ENCODE measurements at places on chromosomes 4 and X. TPM values are rescaled to one million over a fixed set of nuclear protein-coding genes. Genes with fewer than 3 reads are reported as not detected.

- DNase-seq, result no peak
Observed at GRCh38 chr4:98260047-98260578, 1.1 kb upstream of the RAP1GDS1 start.

GRCh38 chrX:134024686-134025377 lies 39.4 kb upstream of the GPC3 start:
- DNase-seq, result no peak

- DNase-seq, result no peak
Observed at GRCh38 chr4:1973661-1974060, 35.1 kb downstream of the NELFA start.

DNA sequence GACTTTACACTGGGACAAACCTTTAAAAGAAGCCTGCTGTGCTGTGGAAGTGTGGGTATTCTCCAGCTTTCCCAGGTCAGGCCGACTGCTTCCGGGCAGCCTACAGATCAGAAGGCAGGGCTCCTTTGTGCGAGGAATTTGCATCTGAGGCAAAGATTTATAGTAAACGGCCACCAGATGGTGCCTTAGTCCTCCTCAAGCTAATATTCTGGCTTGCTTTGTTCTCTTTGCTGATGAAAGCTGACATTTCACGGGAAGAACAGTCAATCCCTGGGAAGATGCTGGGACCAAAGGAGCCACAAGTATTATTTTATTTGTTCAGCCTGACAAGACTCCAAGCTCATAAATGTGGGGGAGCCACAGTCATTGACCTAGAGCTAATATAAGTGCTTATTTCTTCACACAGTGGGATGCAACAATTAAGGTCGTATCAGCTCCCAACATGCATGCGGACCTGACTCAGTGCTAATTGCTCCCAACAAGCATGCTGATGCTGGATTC lies 120.7 kb upstream of the TRIM2 start:
- peak; percentile 42 for DNase-seq

DNA sequence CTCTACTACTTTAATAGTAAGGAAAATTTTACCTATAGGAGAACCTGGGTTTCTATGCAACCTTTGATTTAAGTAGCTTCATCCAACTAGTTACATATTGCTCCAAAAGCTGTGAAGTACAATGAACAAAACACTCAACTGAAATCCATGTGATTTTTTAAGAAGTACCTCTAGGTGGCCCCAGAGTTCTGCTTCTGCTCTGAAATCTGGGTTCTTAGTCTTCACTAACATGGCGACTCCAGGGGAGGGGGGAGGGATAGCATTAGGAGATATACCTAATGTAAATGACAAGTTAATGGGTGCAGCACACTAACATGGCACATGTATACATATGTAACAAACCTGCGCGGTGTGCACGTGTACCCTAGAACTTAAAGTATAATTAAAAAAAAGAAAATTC lies 73.4 kb upstream of the MAGEB2 start:
- DNase-seq, result no peak

DNA sequence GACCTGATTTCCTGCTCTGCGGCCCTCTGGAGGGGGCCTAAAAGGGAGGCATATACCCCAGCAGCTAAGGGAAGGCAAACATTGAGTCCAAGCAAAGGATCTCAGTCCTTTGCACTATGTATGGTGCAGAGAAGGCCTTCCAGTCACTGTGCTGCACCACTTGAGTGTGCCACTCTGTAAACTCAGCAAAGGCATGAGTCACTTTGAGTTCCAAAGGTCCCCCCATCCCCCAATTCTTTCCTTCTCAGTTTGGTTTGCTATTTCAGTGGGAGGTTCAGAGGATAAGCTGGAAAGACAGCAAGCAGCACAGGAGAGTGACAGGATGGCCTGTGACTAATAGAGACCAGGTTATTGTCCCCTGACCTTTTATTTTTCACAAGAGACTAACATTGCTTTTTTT lies 131.3 kb downstream of the FHDC1 start:
- DNase-seq, result no peak

DNA sequence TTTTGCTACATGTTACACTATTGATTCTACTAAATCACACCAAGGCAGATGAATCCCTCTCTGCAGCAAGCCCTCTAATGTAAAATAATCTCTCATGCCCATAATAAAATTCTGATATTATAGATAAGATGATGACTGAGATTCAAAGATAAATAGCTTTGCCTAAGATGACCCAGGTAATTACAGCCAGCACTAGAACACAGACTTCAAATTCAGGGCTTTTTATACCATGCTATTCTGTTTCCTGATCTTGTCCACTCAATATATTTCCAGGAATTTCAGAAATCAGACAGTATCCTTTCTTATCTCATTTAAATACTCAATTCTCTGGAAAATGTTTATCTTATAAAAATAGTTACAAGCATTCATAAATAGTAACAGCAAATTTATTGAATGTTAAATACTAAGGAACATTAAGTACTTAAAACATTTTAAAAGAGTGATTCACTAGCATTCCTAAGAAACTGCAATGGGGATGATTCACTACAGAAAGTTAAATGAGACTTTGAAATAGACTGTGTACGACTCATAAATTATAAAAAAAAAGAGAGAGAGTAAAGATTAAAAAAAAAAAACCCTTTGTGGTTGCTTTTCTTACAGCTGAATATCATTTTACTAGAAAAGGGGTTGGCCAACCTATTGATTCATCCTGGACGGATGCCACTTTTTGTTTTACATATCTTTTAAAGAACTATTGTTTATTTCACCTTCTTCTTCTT lies 45.8 kb upstream of the IL21 start:
- peak; percentile 10 for DNase-seq

DNA sequence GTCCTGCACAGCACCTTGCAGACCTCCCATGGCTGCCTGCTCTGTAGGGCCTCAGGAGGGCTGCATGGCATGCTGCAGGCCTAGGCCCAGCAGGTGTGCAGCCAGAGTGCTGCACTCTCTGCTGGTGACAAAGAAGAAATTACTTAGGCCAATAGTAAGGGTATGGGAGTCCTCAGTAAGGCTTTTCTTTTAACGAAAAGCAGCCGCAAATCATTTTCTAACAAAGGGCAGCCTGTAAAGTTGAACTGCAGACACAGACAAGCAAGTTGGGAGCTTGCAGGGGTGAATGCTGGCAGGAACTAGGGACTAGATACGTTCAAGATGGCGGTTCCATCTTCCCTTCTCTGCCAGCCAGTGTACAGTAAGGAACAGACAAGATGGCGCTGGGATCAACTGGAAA lies 22.4 kb upstream of the UBA6 start:
- DNase-seq, result no peak

The ZNF157 gene
- total RNA-seq, result not detected

The CT47A1 gene
- not detected for total RNA-seq
